AG09319 (cell line): ENCODE measurements at places on chromosomes 12 and 14.

DNA sequence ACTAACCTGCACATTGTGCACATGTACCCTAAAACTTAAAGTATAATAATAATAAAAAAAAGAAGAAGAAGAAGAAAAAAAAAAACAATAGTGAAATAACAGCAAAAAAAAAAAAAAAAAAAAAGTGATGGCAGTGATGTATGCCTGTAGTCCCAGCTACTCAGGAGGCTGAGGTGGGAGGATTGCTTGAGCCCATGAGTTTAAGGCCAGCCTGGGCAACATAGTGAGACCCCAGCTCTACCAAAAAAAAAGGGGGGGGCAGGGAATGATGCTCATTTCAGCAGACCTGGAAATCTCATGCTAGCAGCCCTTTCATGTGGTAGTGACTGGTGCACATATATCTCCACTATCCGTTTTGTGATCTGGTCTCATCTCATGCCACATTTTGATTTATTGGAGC is 20.8 kb downstream of the TRAFD1 start:
- no peak for DNase-seq

DNA sequence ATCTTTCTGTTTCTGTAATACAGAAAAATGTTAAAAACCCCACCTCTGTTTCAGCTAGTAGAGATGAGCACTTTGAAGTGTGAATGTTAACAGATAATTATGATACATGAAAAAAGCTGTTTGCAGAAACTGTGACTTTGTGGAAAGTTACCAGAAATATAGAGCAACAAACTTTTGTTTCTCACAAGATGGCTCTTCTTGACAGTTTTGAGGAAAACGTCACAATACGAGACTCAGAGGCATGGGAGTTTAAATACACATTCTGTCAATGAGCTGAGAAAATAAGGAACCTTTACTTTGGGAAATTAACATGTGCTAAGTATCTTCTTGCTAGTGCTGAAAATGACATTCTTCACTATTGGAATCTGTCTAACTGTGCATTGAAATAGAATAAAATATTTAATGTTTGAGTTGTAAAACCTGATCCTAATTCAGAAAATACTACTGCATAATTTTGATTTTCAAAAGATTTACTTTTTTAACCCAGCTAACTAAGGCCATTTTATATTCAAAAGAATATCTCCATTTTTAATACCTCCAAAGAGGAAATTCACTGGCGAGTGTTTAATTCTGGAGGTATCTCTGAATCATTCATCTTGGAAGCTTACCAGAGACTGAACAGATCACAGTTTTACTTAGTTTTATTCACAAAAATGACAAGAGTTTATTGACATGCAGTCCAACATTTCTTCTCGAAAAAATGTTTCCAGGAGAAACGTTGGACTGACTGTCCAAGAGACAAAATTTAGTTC is 308.9 kb upstream of the LRFN5 start:
- no peak for DNase-seq

GRCh38 chr12:124747426-124748161 is 116.1 kb downstream of the SCARB1 start:
- no peak for DNase-seq

DNA sequence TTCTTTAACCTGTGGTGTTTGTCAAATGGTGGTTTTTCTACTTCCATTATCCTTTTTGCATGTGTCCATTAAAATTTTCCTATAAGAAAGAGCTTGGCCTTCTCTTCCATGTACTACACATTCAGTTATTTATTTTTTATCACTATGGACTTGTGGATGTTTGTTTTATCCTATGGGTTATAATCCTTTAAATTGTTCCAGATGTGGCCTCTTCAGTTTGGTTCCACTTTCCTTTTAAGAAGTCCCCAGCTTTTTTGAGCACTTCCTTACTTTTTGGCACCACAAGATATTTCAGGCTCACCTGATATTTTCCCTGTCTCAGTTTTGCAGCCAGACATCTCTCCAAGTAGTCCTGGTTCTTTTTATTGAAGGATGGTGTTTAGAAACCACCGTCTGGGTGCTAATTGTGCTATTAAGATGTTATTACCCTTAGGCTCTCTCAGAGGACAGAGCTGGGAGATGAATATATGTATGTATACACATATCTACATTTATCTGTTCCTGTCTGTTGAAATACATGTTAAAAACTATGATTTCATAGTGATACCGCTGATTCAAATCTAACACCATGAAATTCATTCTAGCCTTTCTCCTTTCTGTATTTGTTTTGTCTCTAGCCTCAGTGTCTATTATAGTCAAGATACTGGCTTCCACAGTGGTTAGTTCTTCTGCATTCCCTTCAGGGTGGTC is 408.5 kb upstream of the RGS6 start:
- DNase-seq = no peak

DNA sequence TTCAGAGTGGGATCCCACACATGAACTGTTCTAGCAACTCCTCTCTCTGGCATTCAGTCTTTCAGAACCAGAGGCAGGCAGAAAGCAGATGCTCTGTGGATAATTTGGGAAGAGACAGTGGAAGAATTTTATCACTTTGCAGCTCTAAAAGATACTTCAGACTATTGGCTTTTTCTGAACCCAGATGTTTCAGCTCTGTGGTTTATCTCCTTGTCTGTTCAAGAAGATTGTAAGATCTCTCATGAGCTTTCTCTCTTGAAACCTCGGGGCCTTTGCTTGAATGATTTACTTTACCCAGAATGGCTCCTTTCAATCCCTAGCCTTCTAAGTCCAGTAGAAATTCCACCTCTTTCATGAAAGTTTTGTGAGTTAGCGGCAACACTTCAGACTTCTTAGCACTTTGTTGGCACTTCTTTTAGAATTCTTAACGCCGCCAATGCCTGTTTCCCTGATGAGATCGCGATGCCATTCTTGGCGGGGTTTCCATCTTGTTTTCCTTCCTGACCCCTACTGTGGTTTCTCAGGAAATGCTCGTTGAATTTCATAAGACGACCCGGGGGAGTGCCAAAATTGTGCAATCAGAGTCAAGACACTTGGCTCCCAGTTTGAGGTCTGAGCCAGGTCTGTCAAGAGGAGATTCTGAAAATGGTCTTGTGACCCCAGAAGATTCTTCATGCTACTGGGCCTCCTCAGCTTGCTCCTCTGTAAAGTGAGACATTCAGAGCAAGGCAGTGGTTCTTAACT is 107.0 kb upstream of the PRICKLE1 start:
- no peak for DNase-seq
